IMR-90 (cell line): ENCODE measurements at places on chromosomes 5 and 9. TPM values are rescaled to one million over a fixed set of nuclear protein-coding genes. Genes with fewer than 3 reads are reported as not detected.

DNA sequence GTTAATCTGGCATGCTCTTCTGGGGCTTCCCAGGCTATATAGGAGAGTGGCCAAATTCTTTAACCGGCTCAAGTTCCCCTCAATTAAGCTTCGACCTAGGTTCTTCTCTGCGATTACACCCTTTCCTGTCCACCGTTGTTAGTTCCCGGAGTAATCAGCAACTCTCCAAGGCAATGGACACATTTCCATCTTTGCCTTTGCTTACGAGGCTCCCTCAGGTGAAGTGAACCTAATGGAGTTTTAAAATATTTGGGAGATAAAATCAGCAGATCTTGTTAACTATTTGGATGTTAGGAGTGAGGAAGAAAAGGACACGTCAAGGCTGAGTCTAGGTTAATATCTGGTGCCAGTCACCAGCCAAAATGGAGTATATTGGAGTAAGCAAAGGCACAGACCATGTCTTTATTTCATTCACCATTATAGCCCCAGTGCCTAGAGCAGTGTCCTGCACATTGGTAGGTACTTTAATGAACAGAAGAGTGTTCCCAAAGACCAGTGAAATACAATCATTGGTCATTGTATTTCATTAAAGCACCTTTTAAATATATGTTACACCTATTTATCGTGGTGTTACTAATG, 515 bp downstream of the UTP15 start:
- peak overlapping the region; percentile 84 for H3K4me3 ChIP-seq
- H3K36me3 ChIP-seq = peaks cover 3% of the 10 kb centered on the region; the same call in 1 of the 2 replicates
- no peaks in the 10 kb centered on the region for H3K4me1 ChIP-seq
- H3K27me3 ChIP-seq = no peaks in the 10 kb centered on the region
- no peak for DNase-seq

DNA sequence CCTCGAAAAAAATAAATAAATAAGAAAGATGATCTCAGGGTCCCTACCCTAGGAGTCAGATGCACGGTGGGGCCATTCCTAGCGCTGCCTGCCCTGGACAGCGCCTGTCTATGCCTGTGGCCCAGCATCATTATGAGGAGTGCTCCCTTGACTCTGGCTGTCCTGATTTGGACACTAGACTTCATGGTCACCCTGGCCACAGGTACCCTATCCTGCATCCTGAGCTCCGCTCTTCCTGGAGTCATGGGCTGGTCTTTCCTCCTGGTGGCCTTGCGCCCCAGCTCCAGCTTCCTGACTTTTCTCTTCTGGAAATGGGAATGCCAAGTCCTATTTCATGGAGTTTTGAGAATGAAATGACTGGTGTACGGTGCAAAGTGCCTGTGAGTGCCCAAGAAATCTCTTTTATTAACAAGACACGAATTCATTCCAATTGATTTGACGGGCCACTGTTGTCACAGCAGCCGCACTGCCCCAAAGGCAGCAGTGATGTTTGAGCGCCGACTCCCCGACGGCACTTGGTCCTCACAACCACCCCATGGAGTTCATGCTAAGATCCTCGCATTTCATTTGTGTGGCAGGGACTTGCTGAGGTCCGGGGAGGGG, 564 bp upstream of the AIF1L start:
- no peak overlapping the region for H3K27ac ChIP-seq
- DNase-seq = no peak
- peaks cover 2% of the 10 kb centered on the region; the same call in 1 of the 2 replicates for H3K4me1 ChIP-seq
- H3K4me3 ChIP-seq = no peak overlapping the region; the same call in 1 of the 2 replicates
- H3K36me3 ChIP-seq = no peaks in the 10 kb centered on the region

KIF4B gene
- total RNA-seq = under 0.01 TPM in 2 replicates

ATP6V1G1 gene
- total RNA-seq = 52.0 and 80.3 TPM in 2 replicates

DNA sequence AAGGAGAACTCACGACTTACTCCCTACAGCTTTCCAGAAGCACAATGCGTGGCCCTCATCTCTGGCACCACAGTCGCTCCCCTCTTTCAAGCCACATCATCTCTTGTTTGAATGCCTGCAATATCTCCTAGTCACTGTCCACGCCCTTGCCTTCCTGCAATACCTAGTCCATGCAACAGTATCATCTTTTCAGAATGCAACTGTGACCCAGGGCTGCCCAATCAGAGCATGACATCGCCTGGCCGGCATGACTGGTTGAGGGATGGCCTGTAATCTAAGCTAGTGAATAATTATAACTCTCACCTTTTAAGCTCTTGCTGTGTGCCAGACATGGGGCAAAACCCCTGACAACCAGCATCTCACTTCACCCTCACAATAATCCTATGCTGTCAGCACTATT, 52.5 kb upstream of the CPEB4 start:
- H3K4me3 ChIP-seq = no peak overlapping the region
- H3K27me3 ChIP-seq = peaks cover 4% of the 10 kb centered on the region; the same call in 1 of the 2 replicates
- H3K4me1 ChIP-seq = no peaks in the 10 kb centered on the region
- H3K36me3 ChIP-seq = no peaks in the 10 kb centered on the region
- no peak overlapping the region for H3K27ac ChIP-seq
- DNase-seq = no peak

- H3K27me3 ChIP-seq = no peaks in the 10 kb centered on the region
- no peak overlapping the region for H3K4me3 ChIP-seq
- DNase-seq = peak; percentile 59
- no peaks in the 10 kb centered on the region for H3K36me3 ChIP-seq
- no peaks in the 10 kb centered on the region for H3K4me1 ChIP-seq
- no peak overlapping the region for H3K27ac ChIP-seq
Measured at GRCh38 chr9:96327694-96328352, 25.8 kb upstream of the HSD17B3 start.

GRCh38 chr9:129884220-129885017, 49.2 kb downstream of the USP20 start:
- peak; percentile 71 for DNase-seq
- peaks cover 29% of the 10 kb centered on the region; the same call in 1 of the 2 replicates for H3K36me3 ChIP-seq

DNA sequence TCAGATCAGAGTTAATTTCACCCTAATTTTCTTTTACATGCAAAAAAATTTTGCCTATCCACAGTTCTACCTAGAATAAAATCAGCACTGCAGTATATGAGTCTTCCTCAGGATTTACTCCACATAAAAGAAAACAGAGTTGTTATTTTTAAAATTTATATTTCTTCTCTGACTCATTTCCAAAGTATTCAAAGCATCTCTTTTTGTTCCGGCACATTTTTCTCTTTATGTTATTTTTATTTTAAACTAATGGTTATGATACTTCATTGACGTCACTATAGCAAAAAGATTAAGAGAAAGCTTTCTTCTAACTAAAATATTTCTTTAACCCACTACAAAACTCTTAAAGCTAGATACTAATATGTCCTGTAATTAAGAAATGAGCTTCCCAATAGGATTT, 590.4 kb downstream of the PRELID2 start:
- H3K4me1 ChIP-seq = peaks cover 13% of the 10 kb centered on the region
- H3K36me3 ChIP-seq = no peaks in the 10 kb centered on the region
- DNase-seq = peak; percentile 66
- no peaks in the 10 kb centered on the region for H3K27me3 ChIP-seq

LCN15 gene
- total RNA-seq = not detected in 2 replicates

DNA sequence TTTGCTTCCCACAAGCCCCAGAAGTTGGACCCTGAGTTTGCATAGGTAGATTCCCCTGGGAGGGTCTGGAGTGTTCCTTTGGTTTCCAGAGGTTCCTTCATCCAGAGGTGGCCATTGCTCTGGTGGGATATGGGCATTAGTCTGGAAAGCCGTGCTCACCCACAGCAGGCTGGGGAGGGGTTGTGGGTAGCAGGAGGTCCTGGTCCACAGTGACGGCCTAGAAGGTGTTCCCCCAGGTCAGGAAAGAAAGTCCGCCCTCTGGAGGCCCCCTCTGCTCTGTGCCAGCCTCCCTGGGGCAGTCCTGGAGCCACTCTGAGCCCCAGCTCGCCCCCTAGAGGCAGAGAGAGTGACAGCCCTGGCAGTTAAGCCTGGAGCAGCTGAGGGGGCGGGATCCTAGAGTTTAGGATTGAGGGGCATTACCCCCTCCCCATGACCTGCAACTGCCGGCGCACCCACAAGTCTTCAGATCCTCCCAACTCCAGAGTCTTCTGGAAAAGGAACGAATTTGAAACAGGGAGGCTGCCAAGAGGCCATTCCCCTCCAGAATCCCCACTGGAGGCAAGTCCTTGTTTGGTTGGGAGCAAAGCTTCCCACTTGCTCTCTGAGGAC, 36.8 kb downstream of the NDST1 start:
- no peaks in the 10 kb centered on the region for H3K27me3 ChIP-seq
- peaks cover 69% of the 10 kb centered on the region for H3K36me3 ChIP-seq
- H3K4me1 ChIP-seq = peaks cover 31% of the 10 kb centered on the region
- no peak overlapping the region for H3K4me3 ChIP-seq
- DNase-seq = peak; percentile 31

- no peaks in the 10 kb centered on the region for H3K27me3 ChIP-seq
- H3K36me3 ChIP-seq = no peaks in the 10 kb centered on the region
- H3K4me1 ChIP-seq = peaks cover 2% of the 10 kb centered on the region; the same call in 1 of the 2 replicates
- DNase-seq = peak; percentile 40
Measured at GRCh38 chr9:15936306-15936921, 383.6 kb downstream of the CCDC171 start.

- H3K27me3 ChIP-seq = no peaks in the 10 kb centered on the region
- no peaks in the 10 kb centered on the region for H3K36me3 ChIP-seq
- DNase-seq = no peak
- no peak overlapping the region for H3K27ac ChIP-seq
Measured at GRCh38 chr5:61370506-61370905, 38.4 kb downstream of the ZSWIM6 start.
